ENCODE measurements at places on chromosomes 7 and 10. TPM values are rescaled to one million over a fixed set of nuclear protein-coding genes. Genes with fewer than 3 reads are reported as not detected.

Gene CPVL
- 32.9 TPM for total RNA-seq

Gene HOXA11
- total RNA-seq: not detected

Gene NAT16
- total RNA-seq: 1.7 TPM

Gene PDSS1
- total RNA-seq: 15.3 TPM

- H3K4me3 ChIP-seq: no peak overlapping the region
- no peaks in the 10 kb centered on the region for H3K27me3 ChIP-seq
- DNase-seq: no peak
These were observed 716.5 kb downstream of the INHBA start for GRCh38 chr7:40986351-40986873.

- H3K27ac ChIP-seq: no peak overlapping the region
- peaks cover 14% of the 10 kb centered on the region for H3K4me1 ChIP-seq
- no peaks in the 10 kb centered on the region for H3K36me3 ChIP-seq
These were observed 10.4 kb upstream of the FGFR2 start for GRCh38 chr10:121608469-121609190.

DNA sequence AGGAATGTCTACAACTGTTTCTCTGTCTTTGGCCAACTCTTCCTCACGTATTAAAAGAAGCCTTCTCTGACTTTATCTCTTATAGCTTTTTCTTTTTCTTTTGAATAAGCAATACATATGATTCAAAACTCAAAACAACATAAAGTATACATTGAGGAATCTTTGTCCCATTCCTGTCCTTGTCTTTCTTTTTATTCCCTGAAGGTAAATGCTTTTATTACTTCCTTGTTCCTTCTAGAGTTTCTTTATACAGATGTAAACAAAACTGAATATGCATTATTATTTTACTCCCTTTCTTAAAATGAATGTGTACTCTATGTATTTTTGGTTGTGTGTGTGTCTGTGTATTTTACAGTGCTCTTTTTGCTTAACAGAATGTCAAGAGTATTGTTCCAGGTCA lies 170.1 kb downstream of the CHN2 start:
- DNase-seq: no peak
- peaks cover 2% of the 10 kb centered on the region for H3K4me1 ChIP-seq
- H3K27me3 ChIP-seq: no peaks in the 10 kb centered on the region
- no peaks in the 10 kb centered on the region for H3K36me3 ChIP-seq

DNA sequence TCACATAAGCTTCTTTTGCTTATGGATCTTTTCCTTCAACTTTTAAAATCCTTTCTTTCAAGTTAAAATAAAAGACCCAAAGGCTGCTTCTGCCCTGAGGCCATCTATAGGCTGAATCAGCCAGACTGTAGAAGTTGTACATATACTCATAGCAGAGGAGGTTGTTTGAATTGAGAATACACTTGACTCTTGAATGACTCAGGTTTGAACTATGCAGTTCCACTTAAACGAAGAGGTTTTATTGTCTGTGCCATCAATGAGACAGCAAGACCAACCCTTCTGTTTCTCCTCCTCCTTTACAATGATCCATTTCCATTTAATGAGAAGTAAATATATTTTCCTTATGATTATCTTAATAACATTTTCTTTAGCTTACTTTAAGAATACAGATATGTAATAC lies 5.8 kb downstream of the ZNF365 start:
- no peaks in the 10 kb centered on the region for H3K36me3 ChIP-seq
- H3K27ac ChIP-seq: no peak overlapping the region
- H3K4me1 ChIP-seq: peaks cover 23% of the 10 kb centered on the region
- no peak overlapping the region for H3K4me3 ChIP-seq
- H3K27me3 ChIP-seq: peaks cover 13% of the 10 kb centered on the region
- DNase-seq: no peak

DNA sequence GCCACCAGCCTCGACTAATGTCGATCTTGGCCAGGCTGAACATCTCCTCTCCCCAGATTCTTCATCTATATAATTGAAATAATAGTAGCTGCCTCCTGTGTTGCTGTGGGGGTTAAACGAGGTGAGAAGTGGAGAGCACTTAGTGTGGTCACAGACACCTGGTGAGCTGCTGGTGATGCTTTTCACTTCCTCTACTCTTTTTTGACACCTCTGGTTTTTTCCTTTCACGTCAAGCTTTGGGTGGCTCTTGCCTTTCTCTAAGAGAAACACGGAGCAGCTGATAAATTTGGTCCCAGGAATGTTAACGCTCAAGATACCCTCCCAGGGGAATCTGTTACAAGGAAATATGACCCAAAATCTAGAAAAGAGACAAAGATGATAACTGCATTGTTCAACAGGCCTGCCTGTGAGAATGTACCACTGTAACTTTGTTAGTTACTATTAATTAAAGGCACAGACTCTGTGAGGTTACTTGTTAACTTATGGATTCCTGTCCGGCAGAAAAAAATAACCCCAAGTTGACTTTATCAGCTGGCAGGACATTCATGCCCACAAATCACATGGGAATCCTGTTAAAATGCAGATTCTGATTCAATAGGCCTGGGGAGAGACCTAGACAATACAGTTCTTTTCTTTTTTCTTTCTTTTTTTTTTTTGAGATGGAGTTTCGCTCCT lies 9.5 kb upstream of the NPFFR1 start:
- H3K4me3 ChIP-seq: no peak overlapping the region
- peaks cover 5% of the 10 kb centered on the region for H3K27me3 ChIP-seq
- H3K4me1 ChIP-seq: no peaks in the 10 kb centered on the region
- H3K27ac ChIP-seq: no peak overlapping the region

All from neural crest cell (in vitro differentiated cells).